NCI-H146 (cell line): ENCODE measurements at places on chromosomes 6 and 20.

DNA sequence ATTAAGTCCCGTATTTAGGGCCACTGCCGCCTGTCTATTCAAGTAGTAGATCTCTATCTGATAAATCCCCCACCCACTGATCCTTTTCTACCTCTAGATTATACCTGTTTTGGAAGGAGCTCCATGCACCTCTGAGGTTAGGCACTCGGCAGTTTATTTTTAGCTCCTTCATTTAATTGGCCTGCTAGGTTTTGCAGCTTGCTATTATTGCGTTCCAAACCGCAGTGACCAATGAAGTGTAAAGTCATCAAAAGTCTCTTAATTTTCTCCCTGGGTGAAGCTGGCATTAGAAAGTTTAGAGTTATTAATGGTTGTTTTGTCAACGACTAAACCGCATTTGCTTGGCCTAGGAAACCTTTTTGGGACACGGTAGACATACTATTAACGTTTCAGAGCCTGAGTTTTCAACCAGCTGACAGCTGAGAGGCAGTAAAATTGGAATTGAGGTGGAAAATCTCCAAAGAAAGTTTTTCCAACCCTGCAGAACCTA, 60.0 kb downstream of the RFPL4B start:
- DNase-seq, result no peak

DNA sequence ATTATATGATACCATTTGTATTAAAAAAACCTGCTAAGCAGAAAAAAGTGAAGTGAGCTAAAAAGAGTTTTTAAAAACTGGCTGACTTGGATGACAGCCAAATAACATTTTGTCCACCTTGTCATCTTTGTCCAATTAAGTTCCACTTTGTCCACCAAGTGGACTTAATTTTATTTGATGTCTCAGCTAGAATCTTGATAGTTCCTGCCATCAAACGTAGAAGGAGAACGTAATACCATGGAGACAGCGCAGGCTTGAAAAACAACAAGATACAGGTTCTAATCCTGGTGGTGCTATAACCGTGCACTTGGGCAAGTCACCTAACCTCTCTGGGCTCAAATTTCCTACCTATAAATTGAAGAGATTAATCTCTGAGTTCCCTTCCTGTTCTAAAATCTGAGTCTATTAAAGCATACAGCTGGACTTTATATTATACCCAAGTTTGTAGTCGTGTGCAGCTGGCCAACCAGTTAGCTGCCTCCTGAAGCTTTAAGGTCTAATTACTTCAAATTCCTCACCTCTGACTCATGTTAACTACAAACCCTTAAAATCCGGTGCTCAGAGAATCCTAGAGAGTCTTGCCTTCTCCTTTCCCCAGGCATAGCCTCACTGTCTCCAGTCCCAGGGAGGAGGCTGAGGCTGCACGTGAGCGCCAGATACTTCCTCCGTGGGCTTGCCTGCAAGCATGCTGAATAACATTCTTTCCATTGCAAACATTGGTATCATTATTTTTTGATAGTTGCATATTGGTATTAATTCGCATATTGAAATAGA, 16.8 kb downstream of the TMEM244 start:
- no peak for DNase-seq

- DNase-seq, result peak; percentile 52
Measured at GRCh38 chr6:139124887-139125672, 9.8 kb upstream of the HECA start.

- no peak for DNase-seq
Measured at GRCh38 chr6:26363882-26364701, 906 bp upstream of the BTN3A2 start.

DNA sequence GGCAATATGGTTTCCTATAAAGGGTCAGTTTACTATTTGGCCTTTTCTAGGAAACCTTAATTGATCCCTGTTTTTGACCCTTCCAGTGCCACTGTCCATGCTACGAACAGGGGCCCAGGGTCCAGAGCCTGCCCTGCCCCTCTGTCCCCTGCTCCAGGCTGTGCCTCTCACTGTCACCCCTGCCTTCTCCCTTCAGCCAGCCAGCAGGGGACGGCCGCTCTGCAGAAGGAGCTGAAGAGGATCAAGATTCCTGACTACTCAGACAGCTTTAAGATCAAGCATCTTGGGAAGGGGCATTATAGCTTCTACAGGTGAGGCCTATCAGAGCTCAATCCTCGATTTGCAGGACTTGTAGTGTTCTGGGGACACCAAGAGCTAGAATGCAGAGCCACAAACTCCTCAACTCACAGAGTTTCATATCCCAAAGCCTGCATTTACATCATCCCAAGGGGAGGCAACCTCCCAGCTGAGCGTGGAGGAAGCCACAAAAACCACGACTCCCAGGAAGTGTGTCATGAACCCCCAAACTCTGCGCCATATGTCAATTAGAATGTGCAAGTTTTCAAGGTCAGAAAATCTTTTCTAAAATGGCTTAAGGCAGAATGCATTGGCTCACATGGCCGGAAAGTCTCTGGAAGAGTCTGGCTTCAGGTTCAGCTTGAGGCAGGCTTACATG, 3.6 kb downstream of the BPI start:
- no peak for DNase-seq

DNA sequence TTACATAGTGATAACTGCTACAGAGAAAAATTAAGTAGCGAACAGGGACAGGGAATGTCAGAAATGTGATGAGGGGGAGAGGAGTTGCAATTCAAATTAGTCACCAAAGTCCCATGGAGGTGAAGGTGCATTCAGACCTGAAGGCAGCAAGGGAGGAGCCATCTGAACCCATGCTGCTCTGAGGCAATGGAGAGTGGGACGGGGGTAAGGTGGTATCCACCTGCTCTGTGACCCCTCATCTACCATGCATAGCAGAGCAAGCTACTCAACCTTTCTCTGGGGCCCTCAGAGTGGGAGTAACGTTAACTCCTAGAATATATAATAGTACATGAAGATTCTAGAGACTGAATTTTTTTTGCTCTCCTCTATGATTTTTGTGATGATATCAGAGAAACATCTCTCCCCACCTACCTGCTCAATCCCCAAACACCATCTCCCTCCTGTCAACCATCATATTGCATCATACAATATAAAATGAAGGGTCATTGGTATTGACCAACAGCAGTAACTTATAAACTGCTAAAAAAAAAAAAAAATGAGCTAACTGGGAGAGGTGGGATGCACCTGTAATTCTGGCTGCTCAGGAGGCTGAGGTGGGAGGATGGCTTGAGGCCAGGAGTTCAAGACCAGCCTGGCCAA, 16.6 kb upstream of the SCML4 start:
- DNase-seq, result no peak

DNA sequence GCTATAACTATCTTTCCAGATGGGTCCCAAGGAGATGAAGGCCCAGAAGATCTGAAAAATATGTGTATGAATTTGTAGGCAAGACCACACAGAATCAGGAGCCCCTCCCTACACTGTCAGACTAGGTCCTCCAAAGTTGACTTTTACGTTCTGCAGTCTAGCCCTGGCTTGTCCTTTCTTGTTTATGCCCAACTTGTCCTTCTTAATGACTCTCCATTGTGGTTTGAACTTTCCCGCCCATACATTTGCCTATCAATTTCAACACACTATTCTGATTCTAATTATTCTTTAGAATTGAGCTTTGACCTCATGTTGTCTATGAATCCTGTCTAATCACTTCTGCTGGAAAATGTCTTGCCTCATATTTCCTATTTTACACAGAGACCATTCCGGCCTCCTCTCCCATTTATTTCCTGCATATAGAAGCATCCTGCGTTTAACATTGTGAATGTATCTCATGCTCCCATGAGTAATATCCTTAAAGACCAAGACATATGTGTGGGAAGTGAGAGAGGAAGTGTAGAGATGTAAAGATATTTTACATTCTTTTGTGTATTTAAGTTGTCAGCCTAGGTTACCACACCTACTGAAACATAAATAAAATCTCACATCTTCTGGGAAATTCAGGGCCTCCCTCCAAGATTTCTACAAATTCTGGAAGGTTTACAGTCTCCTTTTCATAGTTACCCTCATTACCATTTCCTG, 348.3 kb downstream of the BCKDHB start:
- DNase-seq, result no peak

DNA sequence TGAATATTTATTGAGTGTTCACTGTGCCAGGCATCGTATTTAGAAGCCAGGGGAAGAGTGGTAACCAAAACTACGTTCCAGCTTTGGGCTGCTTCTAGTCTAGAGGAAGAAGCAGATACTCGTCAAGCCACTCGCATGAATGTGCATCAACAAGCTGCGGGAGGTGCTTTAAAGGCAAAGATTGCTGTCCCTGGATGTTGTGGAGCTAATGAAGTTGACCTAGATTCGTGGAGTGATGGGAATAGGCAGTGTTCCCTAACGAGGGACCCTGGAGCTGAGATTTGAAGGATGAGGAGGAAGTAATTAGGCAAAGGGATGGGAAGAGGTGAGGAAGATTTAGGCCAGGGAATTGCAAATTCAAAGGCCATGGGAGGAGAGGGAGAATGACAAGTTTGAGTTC, 118.9 kb downstream of the TMEM170B start:
- no peak for DNase-seq

GRCh38 chr6:77986380-77987034, 333.7 kb downstream of the MEI4 start:
- DNase-seq, result no peak

DNA sequence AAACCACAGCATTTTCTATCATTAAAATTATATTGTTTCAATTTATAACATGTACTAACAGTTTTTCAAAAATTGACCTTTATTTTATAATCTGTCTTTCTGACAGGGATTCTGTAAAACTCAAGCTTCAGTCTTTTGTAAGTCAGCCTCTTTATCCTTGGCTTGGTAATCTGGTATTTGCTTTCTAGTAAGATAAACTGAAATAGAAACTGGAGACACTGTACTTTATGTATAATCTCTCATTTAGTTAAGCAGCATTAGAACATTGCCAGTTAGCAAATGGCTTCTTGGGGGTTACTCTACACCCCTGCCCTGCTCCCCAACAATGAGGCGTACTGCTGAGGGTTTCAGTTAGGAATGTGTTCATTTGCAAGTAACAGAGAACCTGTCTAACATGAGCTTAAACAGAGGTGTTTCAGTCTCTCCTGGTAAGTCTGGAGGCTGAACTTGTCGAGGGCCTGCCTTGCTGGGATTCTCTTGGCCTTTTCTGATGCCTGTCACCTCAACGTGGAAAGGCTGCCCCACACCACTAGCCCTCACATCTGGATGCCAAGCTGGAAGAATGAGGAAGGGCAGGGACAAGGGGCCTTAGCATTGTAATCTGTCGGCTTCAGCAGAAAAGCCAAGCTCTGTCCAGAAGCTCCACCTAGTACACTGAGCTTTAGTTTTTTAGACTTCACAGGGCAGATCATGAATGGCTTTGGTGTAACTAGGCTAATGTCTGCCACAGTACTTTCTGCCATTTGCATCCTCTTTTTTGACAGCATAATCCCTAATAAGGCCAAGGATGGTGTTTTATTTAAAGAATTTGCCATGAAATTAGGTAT, 34.8 kb downstream of the SH3BGRL2 start:
- no peak for DNase-seq

DNA sequence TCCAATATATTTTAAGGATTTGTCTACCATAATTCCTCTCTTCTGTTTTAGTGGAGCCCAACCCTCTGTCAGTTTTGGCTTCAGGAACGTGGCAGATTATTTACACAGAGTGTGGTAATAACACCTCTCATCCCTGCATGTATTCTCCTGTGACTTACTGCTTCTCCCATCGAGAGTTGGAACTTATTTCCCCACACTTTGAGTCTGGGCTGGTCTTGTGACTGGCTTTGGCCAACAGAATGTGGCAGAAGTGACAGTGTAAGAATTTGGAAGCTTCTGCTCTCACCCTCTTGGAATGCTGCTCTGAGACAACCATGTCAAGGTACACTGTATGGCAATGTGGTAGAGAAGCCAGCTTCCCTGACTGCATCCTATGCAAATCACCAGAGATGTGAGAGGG, 407.7 kb downstream of the EPM2A start:
- no peak for DNase-seq

- DNase-seq, result no peak
Measured at GRCh38 chr20:42485556-42485955, 704.1 kb downstream of the PTPRT start.

GRCh38 chr6:38142178-38142902, 322.8 kb downstream of the ZFAND3 start:
- no peak for DNase-seq

- no peak for DNase-seq
Measured at GRCh38 chr6:100134297-100134696, 140.3 kb upstream of the MCHR2 start.

GRCh38 chr6:157035546-157035945, 258.4 kb downstream of the ARID1B start:
- DNase-seq, result no peak

- no peak for DNase-seq
Measured at GRCh38 chr6:141426400-141426980, 706.2 kb upstream of the GJE1 start.

DNA sequence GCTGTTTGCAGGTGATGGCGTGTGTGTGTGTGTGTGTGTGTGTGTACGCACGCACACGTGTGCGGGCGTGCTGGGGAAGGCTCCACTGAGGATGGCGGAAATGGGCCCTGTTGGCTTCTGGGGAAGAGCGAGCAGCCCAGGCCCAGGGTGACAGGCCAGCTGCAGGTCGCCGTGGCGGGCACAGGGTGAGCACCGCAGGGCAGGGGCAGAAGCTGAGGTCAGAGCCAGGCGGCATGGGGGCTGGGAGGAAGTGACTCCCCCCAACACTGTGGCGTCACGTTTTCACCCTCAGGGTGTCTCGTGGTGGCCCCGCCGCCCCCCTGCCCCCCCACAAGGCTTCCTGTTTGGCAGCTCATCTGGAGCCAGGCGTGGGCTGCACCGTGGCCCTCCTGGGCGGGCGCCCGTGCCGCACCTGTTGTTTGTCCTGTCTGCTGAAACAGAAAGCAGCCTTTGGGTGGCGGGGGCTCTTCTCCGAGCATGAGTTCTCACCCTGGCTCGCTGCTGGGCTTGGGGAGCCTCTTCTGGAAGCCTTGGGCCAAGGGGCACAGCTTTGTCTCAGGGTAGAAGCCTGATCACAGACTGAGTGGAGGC, 7.1 kb downstream of the RBM38 start:
- DNase-seq, result peak; percentile 54

GRCh38 chr6:108497883-108498282, 62.8 kb upstream of the FOXO3 start:
- DNase-seq, result peak; percentile 28

- no peak for DNase-seq
Measured at GRCh38 chr6:157653521-157653920, 169.5 kb upstream of the SNX9 start.

DNA sequence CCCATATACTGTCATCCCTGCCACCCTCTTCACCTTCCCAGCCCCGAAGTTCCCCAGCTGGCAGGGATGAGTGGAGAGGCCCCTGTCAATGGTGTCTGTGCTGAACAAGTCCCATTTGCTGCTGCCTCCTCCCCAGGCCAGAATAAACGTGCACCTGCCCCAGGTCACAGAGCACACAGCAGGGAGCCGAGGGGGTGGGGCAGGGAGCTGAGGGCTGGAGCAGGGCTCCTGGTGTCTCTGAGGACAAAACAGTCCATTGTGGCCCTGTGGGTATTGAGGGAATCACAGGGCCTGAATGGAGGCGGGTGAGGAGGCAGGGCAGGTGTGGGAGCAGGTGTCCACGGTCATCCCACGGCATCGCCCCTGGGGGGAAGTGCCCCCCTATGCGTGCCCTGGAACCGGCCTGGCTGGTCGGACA, 55.8 kb downstream of the SNAI1 start:
- DNase-seq, result peak; percentile 100
